ENCODE measurements at places on chromosomes 11 and 22.

GRCh38 chr22:25849522-25849921, 107.5 kb downstream of the MYO18B start:
- DNase-seq: no peak

DNA sequence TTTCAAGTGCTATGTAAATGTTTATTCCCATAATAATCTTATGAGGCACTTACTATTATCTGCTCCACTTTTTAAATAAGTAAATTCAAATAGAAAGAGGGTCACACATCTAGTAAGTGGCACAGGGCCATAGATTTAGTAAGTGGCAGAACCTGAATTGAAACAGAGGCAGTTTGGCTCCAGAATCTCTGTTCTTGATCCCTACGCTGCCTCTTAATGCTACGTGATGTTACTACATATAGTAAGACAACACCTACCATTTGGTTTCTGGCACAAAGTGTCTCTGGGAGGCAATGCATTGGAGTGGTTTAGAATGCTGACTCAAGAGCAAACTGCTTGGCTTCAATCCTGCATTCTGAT, 1018.3 kb downstream of the DLG2 start:
- DNase-seq: no peak

DNA sequence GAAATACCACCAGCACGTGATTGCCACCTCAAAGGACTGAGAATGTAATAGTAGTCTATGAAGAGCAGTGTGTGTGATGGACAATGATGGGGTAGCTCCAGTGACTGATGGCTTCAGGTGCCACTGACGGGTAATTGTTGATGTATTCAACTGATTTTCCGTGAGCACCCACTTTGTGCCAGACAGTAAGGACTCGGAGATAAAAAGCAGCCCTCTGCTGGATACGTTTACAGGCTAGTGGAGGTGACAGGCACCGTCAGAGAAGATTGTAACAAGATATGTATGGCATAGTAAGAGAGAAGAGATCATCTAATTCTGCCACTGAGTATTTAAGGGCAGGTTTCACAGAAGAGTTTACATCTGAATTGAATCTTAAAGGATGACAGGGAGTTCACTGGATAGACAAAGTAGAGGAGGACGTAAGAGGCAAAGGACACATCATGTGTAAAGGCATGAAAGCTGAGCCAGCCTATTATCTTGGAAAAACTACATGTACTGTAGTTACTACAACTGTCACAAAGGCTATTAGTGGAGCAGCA, 1.1 kb upstream of the ENTHD1 start:
- no peak for DNase-seq

DNA sequence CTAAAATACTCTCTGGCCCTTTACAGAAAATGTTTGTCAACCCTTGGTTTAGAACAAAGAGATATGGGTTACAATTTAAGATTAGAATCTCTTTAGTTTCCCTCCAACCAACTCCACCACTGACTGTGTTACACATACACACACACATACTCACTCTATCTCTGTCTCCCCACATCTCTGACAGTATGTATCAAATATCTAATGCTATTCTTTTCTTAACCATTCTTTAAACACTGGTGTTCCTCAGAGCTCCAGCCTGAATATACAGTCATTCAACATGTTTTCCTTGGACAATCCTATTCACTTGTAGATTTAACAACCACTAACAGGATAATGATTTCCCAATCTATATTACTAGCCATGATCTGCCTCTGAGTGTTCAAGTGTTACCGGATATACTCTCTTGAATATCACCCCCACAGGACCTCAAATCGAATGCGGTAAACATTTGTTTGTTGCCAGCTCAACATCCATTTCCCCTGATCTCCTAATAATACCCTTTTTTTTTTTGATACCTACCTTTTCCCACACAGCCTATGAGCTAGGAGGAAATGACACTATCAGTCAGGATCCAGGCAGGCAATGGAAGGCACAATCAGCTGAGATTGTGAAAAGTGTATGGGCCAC, 6.1 kb downstream of the MPZL3 start:
- no peak for DNase-seq

DNA sequence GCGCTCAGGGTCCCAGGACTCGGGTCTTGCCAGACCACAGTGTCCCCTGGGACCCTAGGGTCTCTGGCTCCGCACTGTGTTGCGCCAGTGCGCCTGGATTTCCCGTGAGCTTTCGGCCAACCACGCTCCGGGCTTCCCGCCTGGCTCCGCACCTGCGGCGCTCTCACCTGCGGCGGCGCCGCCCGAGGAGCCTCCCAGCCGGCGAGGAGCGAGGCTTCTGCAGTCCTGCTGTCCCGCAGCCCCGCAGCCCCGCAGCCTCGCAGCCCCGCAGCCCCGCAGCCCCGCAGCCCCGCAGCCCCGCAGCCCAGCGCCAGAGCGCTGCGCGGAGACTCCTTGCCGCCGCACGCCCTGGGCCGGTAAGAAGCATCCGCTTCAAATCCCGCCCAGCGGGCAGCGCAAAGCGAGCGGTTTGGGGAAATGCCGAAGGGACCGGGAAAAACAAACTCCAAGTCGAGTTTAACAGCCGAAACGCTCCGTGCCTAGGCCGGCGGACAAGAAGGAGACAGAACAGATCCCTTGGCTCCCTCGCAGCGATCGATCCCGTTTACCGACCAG, 939 bp downstream of the ALX4 start:
- DNase-seq: no peak

DNA sequence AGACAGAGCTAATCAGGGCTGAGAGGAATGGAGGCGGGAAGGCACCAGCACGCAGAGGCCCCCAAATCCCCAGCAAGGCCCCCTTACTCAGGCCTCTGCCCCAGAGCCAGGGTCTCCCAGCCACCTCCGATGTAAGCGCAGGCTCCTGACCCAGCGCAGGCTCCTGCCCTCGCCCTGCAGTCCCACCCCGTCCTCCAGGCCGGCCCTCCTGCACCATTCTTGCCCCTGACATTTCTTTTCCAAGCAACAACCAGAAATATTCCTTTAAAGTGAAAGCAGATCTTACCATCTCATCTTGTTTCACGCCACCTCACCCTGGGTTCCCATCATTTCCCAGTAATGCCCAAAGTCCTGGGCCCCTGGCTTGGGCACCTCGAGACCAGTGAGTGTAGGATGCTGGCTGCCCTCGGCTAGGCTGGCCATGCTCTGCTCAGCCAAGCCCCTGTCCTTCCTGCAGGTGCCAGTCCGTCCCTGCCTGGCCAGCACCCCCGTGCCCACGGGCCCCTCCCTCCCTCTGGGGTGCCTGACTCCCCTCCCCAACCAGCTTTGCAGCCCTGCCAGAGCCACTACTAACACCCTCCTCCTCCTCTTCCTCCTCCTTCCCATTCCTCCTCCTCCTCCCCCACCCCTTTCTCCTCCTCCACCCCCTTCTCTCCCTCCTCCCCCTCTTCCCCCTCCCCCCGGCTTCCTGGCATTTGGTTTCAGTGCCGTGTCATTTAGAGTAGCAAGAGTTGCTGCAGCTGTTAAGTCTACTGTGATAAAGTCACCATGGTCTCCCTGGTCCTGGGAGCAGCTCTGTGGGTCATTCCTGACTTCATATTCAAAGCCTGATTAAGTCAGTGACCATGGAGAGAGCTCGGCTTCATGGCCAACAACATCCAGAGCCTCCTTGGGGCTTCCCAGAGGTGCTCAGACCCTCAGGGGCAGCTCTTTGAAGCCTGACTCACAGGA, 78.7 kb downstream of the PIWIL3 start:
- DNase-seq: no peak

DNA sequence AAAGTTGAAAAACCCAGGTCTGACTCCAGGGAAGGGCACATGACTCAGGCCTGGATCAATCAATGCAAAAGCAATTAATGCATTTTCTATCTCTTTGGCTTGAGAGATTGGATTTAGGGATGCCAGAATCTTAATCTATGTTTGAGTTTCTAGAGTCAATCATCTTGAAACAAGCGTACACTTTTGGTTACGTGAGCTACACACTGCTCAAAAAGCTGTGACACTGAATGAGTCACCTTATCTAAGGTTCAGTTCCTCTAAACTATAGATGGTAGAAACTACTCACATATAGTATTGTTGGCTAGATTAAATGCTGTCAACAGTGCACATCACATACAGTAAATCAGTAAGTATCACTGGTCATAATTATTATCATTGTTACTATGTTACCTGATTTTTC, 24.2 kb downstream of the MRE11 start:
- DNase-seq: no peak

- no peak for DNase-seq
These were observed 421.9 kb upstream of the CADM1 start for GRCh38 chr11:115926138-115926537.

GRCh38 chr11:30210357-30210756, 20.5 kb upstream of the FSHB start:
- DNase-seq: no peak

DNA sequence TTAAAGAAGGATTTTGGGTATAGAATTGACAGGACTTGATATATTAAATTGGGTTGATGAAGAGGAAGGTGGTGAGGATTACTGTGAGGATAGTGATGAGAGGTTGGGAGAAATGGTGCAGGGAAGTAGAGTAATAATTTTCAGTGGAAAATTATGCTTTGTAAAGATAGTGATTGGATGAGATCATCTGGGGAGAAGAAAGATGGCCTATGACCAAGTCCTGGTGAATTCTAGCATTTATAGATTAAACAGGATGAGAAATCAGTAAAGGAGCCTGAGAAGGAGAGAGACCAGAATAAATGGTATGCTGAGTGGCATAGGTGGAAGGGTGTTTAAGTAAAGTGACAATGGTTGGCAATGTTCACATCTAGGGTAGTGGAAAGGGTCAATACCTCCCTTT, 15.0 kb downstream of the IPO7 start:
- peak; percentile 33 for DNase-seq

- DNase-seq: no peak
These were observed 145.4 kb downstream of the NECTIN1 start for GRCh38 chr11:119583585-119583984.

- DNase-seq: peak; percentile 96
These were observed 2.6 kb upstream of the BCL9L start for GRCh38 chr11:118928101-118928869.

DNA sequence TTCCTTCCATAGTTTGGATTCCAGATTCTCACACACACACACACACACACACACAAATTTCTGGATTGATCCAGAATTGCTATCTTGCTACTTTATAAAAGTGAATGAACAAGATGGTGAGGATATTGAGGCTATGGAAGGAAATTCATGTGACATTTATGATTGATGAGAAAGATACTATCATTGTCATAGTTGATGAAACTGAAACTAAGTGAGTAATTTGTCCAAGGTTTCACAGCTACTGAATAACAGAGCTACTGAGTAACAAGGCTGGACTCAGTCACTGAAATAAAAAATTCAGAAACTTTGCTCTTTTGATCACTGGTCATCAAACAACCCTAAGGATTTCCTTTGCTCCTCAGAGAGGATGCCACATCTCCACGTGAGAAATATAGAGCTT, 16.2 kb downstream of the OR5D16 start:
- no peak for DNase-seq

GRCh38 chr11:132988411-132988810, 543.9 kb downstream of the OPCML start:
- DNase-seq: no peak

DNA sequence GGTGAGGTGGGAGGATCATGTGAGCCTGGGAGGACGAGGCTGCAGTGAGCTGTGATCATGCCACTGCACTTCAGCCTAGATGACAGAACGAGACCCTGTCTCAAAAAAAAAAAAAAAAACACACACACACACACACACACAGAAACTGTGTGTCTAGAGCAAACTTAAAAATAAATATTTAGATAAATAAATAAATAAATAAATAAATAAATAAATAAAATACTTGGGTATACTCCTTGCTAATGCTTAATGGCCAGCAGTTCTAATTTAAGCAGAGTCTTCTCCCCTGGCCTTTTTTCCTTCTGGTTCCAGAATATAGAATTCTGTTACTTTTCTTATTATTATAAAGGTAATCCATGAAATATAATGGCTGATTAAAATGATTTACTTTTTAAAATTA, 5.1 kb upstream of the ARL2 start:
- no peak for DNase-seq

- no peak for DNase-seq
These were observed 26.3 kb downstream of the OPCML start for GRCh38 chr11:133506023-133506422.

DNA sequence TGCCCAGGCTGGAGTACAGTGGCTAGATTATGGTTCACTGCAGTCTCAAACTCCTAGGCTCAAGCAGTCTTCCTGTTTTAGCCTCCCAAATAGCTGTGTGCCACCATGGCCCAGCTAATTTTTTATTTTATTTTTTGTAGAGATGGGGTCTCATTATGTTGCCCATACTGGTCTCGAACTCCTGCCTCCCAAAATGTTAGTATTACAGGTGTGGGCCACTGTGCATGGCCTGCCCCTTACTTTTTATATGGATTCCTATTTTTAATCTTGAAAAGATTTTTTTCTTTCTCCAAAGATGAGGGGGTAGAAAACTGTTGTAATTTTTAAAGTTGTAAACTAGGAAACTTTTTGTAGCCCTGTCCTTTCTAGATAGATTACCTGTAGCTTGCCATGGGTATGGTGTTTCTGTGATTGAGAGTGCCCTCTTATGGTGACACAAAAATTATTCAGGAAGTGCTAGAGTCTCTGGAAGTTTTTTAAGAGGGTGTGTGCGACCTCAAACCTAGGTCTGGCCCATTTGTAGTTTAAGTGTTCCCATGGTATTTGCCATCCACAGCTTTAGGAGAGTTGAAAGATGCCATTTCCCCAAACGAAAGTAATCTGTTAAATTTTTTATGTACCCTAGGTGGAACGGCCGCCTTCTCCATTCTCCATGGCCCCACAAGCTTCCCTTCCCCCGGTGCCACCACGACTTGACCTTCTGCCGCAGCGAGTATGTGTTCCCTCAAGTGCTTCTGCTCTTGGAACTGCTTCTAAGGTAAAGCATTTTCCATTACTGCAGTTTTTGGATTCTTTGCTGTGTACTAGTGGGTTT, 32.4 kb downstream of the MCAM start:
- peak; percentile 64 for DNase-seq

DNA sequence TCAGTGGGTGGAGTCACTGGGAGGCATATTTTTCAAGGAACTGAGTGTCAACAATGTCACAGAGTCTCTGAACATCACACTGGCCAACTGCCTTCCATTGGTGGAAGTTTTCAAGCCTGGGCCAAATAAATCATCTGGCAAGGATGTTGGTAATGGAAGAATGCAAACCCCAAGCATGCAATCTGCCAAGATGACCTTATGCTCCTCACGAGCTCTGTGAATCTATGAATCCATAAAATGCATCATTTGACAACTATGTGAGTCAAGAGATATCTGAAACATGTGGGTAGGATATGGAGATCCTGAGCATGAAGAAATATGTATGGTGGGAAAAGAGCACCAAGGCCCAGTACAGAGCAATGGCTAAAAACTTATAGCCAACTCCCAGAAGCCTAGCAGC, 122.2 kb downstream of the PLEKHA7 start:
- peak; percentile 42 for DNase-seq

DNA sequence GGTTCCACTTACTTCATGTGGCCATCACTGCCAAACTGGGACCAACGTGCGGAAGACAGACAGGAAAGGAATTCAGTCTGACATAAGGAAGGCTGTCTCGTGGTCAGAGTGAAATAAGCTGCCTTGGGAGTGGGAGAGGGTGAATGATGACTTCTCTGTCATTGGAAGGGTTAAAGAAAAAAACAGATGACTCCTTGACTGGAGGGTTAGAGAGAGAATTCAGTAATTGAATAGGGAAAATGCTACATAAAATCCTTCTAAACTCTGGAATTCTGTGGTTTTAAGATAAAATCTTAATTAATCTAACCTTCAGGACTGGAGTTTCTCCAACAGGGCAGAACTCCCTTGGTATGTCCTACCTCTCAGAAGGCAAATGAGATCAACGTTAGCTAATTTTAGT, 33.8 kb downstream of the RAB30 start:
- DNase-seq: peak; percentile 51

GRCh38 chr11:79150966-79151365, 289.9 kb downstream of the TENM4 start:
- DNase-seq: peak; percentile 75

GRCh38 chr11:128343870-128344269, 243.5 kb downstream of the ETS1 start:
- DNase-seq: no peak

Data from fibroblast of the aortic adventitia (primary cell).